Stimulated activated CD4-positive, alpha-beta T cell treated with anti-CD3 and anti-CD28 coated beads, Interleukin-4, amount 100 ng/mL, for 48 hours (primary cell): ENCODE measurements at places on chromosomes 11 and 22.
A peak's percentile ranks its signal among the peaks of the same experiment; 100 is the strongest.

GRCh38 chr11:11476971-11477645 lies 124.1 kb upstream of the CSNK2A3 start:
- DNase-seq: no peak

GRCh38 chr11:83693306-83693992 lies 407.3 kb upstream of the CCDC90B start:
- DNase-seq: no peak

GRCh38 chr11:68469642-68470041 lies 9.1 kb downstream of the PPP6R3 start:
- no peak for DNase-seq

- DNase-seq: peak; percentile 65
These were observed 9.1 kb downstream of the SELENOO start for GRCh38 chr22:50209893-50210292.

DNA sequence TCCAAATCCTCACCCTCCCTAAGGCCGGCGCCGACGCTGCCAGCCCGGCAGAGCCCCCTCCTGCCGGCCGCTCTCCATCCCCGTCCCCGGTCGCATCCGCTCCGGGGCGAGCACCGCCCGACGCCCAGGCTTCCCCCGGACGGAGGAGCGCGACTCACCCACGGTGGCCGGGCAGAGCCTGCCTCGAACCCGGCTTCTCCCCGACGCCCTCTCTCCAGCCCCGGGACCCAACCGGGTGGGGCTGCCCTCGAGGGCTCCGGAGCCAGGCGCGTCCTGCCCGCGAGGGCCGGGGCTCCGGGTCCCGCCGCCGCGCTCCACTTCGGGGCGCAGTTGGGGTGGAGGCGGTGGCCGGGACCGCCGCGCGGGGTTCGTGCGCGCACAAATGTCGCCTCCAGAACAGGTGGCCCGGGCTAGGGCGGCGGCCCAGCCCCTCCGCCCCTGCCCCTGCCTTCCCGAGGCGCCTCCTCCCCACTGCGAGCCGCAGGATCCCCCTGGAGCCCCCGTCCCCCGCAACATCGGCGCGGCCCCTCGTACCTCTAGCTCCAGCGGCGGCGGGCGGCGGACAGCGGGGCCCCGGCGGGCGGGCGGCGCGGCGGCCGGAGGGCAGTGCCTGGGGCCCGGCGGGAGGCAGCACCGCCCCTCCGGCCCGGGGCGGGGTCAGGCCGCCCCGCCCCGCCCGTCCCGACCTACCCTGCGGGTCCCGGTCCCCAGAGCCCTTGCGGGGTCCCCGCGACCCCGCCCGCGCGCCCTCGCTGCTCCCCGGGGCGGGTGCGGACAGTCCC lies at the start of gene A4GALT:
Gene A4GALT (minus strand): TSS at position 608 of the 782 bp plus-strand sequence. CDS start 26,919 bp downstream, outside the sequence.
- DNase-seq: no peak
